ENCODE measurements at places on chromosomes 16 and 17.

DNA sequence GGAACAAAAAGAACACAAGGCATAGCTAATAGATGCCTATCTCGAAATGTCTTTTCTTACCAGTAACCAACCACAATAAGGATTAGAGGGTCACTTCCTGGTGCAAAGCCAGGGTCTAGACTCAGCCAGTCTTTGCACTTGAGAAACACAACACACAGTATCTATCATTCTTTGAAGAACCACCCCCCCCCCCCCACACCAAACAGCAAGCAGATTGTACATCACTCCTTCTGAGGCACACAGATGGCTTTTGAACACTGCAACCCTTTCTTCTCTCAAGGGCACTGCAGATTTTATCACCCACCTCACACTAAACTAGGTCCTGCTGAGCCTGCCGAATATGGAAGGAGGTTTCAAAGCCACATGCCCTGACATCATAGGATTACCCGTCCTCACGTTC is 145.6 kb downstream of the AATF start:
- no peak for DNase-seq

GRCh38 chr17:59962739-59963318 is 1.7 kb downstream of the RNFT1 start:
- DNase-seq = no peak

DNA sequence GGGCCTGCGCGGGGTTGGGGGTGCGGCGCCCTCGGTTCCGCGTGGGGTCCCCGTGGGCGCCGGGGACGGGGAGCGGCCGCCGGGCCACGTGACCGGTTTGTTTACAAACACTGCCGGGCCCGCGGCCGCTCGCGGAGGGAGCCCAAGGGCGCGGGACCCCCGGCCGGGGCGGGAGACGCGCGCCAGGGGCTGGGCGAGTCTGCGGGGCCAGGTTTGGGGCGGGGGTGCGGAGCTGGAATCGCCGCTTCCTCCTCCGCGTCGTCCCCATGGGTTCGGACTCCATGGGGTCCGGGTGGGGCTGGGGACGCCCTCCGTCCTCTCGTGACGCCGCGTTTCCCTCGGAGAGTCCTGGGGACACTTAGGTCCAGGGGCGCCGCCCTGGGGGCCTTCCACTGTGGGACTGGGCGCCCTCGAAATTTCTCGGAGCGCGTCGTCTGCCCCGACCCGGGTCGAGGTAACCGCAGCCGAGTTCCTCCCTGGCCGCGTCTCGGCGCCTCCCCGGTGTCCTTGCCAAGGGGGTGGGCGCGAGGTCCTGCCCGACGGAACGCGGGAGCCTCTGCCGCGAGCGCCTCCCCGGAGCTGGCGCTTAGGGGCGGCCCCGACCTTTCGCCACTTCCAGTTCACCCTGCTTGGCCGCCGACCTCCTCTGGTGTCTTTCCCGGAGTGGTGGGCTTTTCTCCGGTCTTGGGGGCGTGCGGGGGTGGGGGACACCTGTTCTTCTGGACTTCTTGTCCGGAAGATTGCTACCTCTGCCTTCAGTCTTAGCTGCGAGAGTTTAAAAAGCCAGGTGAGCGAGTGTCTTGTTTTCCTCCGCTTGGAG is 684 bp downstream of the YPEL2 start:
- no peak for DNase-seq

- DNase-seq = no peak
Observed at GRCh38 chr16:27703121-27703520, 153.2 kb downstream of the KATNIP start.

GRCh38 chr16:50915120-50915519 is 173.2 kb downstream of the CYLD start:
- DNase-seq = no peak

GRCh38 chr16:14510939-14511799 is 118.9 kb downstream of the PARN start:
- DNase-seq = no peak

DNA sequence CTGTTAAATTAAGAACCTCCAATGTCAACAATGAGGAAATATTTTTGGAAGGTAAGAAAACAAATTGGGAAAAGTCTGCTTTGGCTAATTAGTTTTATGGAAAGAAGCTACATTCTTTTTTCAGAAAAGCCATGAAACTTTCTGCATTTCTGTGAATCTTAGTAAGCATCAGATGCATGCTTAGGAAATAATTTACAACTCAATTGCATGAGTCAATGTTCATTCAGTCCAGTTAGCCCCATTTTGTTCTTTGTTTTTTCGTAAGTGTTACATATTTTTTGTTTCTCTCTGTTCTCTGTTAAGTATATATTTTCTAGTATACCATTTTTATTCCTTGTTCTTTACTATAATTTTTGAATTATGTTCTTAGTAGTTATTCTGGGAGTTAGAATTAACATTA is 195.2 kb upstream of the KIF2B start:
- DNase-seq = no peak

- DNase-seq = no peak
Observed at GRCh38 chr16:80197741-80198201, 343.0 kb upstream of the DYNLRB2 start.

DNA sequence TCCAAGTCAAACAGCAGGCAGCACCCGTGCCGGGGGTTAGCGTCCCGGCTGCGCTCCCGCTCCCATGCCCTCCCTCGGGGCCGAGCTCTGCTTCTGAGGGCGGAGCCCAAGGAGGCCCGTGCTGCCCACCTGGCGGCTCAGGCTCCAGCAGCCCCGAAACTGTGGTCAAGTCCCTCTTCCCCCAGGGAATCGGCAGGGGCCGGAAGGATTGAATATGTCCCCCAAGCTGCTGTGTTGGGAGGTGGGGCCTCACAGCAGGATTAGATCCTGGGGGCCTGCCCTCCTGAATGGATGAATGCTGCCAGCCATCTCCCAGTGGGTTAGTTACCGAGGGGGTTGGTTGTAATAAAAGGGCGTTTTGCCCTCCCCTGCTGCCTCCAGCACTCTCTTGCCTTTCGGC is 33.9 kb downstream of the MAP2K3 start:
- DNase-seq = no peak

DNA sequence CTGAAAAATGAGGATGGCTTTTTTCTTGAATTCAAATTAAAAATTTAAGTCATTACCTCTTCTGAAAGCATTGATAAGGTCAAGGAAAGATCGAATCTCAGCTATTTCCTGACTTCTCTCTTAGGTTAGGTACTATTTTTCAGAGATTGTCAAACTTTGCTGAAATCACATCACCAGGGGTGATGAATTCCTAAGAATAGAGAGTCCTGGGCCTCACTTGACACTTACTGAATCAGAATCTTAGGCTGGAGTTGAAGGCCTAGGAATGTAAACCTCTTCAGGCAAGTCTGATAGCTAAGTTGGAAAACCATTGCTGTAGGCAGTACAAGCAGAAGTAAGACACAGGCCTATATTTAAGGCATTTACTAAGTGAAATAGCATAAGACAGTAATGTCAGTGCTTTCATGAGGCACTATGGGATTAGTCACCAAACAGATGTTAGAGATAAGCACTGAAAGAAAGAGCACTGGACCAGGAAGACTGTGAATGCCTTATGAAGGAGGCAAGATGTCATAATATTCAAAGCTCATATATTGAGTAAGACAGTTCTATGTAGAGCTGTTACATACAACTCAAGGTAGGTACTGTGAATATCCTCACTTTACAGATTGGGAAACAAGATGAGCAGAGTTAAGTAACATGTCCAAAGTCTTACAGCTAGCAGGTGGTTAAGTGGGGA is 21.5 kb downstream of the DCAF7 start:
- DNase-seq = no peak

- DNase-seq = no peak
Observed at GRCh38 chr16:71669926-71670536, 44.0 kb downstream of the MARVELD3 start.

GRCh38 chr17:68835071-68835470 is 120.1 kb downstream of the ABCA8 start:
- DNase-seq = no peak

DNA sequence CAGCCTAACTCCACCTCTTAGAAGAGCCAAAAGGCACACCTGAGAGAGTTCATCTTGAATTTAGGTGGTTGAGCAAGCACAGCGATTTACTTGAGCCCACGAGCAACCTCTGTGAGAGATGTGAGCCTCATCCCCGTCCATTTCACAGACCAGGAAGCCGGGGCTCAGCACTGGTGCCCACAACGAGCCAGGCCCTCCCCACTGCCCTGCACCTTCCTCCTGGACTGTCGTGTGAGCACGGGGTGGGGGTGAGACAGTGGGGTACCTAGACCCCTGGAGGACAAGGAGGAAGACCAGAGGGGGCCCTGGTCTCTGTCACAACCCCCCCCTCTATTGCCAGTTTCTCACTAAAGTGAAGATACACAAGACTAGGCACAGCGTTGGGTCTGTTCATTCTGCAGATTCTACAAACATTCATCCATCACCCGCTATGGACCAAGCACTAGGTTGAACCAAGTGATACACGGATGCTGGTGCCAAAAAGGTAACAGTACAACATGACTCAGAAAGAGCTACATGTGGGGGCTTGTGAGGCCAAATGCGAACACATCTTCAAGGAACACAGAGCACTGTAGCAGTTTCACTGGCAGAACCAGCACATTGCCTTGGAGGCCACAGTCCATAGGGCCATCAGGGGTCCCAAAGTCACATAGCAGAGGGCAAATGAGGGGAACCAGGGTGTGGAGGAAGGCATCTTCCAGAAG is 231.9 kb downstream of the PARN start:
- DNase-seq = no peak

DNA sequence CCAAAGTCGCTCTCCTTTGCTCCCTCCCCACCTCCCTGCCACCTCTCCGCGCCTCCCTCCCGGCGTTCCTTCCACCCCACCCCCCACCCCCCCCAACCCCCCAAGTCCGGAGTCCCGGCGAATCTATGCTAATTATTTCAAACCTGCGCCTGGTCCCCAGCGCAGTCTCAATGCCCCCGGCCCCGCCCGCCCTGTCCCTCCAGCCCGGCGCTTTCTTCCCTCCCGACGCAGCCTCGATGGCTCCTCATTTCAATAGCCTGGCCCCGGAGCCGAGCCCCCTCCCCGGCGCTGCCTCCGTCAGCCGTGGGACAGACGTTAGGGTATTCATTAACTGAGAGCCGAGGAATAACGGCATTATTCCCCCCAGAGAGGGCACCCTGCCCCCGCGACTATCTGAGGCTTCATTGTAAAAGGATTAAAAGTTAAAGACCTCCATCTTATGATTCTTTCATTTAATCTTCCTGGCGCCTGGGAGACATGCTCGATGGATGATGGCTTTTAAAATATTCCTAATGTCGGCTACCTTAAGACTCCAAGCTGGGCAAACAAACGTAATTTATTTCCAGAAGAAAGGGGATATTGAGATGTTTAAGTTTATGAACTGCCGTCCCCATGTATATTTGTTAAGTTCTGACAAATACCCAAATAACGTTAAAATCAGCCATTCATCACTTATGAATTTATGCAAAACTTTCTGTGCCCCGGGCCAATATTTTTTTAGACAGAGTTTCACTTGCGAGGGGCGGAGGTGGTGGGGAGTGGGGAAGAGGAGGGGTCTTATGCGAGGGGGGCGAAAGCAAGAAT is 3.4 kb downstream of the NOG start:
- no peak for DNase-seq

DNA sequence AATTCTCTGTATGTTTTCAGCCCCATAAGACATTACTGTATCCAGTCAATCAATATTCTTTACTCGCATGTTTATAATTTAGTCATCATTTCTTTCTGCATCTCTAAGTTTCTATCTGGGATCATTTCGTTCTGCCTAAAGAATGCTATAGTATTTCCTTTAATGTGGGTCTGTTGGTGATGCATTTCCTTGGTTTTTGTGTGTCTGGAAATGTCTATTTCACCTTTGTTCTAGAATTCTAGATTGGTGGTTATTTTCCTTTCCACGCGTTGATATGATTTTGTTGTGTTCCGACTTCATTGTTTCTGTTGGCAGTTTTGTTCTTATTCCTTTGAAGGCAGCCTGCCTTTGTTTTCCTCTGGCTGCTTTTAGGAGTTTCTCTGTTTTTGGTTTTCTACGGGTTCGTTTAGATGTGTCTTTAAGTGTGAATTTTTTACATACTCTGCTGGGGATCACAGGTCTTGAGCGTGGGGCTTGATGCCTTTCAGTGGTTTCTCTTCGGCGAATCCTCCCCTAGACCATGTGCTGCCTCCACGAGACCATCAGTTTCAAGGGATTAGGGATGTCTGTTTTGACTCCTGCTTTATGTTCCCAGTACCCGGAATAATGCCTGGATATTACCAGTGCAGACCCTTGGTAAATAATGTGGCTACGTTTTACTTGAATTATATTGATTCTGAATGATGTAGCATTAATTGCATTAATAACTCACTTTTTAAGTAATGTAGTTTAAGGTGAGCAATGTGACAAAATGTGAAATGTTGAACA is 23.5 kb downstream of the POLR3E start:
- no peak for DNase-seq

GRCh38 chr17:29510953-29511352 is 55.9 kb downstream of the ABHD15 start:
- DNase-seq = no peak

DNA sequence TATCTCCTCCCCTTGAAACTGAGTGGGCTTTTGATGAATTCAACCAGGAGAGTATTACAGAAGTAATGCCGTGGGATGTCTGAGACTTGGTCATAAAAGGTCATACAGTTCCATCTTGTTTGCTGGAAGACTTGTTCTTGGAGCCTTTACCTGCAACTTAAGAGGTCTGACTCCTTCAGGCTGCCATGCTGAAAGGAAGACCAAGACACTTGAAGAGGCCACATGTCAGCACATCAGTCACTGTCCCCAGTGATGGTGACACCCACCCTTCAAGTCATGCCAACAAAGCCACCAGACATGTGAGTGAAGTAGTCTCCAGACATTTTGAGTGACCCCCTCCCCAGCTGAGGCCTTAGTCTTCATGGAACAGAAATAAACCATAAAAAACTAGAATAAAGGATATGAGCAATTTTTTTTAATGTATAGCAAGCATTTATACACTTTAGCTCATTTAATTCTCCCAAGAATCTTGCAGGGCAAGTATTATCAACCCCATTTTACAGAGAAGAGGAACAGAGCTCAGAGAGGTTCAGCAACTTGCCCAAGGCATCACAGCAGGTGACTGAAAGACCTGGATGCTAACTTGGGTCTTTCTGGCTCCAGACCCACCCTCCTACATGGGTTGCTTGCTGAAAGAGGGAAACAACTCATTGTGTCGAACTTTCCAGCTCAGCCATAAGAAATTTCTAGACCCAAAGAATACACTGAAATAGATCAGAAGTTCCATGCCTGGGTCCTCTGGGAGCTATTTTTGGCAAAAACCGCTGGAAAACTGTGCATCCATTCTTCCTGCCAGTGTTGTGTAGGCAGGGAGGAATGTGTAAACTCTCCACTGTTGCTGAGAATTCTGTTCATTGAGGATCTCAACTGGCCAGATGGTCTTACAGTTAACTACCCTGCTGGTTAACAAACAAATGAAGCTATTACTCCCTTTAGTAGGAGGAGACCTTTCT is 38.1 kb downstream of the SOCS1 start:
- DNase-seq = no peak

GRCh38 chr17:66364508-66364907 is 62.1 kb downstream of the PRKCA start:
- no peak for DNase-seq

- DNase-seq = no peak
Observed at GRCh38 chr17:9241774-9242496, 220.6 kb downstream of the NTN1 start.

DNA sequence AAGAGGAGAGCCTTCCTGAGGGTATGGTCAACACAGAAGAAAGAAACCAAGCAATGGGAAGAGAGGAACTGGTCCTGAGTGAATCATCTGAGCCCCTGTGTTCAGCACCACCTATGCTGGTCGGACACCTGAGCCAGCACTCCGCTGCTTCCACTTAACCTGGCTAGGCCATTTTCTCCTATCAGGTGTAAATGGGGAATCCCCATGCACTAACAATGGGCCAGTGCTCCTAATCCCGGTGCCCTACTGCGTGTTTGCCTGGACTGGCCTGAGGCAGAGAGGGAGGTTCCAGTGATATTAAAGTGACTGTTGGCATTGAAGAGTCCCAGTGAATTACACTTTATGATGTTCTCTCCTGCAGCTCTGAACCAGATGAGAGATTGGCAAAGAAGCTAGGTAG is 34.4 kb upstream of the XYLT2 start:
- no peak for DNase-seq
